Stimulated activated CD4-positive, alpha-beta T cell treated with anti-CD3 and anti-CD28 coated beads, TNF-alpha, amount 100 ng/mL, for 1 hour (primary cell): ENCODE measurements at places on chromosomes 1 and 21.
A peak's percentile ranks its signal among the peaks of the same experiment; 100 is the strongest.

DNA sequence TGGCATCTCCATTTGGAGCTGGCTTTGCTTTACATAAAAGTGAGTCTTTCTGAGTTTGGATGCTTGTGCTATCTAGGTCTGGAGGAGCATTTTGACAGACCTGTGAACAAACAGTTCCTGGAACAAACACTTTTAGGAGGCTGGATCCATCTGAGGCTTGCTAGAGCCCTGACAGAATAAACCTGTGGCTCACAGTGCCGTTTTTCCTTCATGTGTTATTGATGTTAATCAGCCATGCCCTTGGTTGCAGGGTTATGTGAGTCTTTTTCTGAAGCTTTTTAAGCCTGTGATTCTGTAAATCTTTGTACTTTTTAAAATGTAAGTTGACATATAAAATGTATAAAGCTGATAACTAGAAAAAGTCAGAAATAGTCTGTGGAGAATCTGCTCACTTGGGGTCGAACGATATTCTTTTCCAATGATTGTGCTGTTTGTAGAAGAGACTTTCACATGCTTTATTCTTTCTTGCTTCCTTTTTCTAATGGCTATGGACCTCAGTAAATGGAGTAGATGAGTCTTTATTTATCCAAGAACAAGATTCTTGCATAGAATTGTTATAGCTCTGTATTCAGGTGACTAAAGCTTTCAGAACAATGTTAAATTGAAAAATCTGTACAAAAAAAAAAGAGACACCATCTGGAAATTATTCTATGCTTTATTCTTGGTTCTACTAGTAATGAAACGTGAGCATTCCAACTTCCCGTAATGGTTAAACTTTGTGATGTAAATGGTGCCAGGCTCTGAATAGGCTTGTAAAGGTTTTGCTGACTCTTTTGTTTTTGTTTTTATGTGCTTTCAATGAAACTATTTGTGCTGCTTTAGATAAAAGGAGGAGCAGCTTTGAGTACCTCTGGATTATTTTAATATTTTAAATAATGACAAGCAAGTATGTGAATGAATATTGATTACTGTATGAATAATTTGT, 53.7 kb downstream of the CACHD1 start:
- DNase-seq = no peak

DNA sequence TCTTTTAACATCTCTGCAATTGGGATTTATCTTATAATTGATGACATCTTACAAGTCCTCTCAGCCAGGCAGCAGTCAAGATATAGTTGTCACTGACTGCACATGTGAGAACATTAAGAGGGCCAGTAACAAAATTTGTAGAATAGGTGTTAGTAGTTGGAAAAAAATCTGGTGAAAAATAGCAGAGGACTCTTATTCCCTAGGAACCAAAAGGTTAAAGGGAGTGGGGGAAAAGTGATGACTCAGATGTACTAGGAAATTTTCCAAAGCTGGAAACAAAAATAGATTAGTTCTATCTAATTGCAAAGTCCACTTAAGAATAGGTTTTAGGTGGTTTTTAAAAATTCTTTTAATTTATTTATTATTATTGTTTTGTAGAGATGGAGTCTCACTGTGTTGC, 3.6 kb downstream of the NUP210L start:
- no peak for DNase-seq

GRCh38 chr1:15592285-15592684, 7.4 kb upstream of the AGMAT start:
- no peak for DNase-seq

GRCh38 chr1:166980818-166981217, 5.5 kb upstream of the ILDR2 start:
- DNase-seq = no peak

GRCh38 chr21:25297117-25297516, 310.2 kb downstream of the MRPL39 start:
- DNase-seq = no peak

- no peak for DNase-seq
Observed at GRCh38 chr1:29208442-29208841, 22.3 kb downstream of the MECR start.

GRCh38 chr1:10424034-10424433, 6.2 kb upstream of the CENPS start:
- DNase-seq = no peak

- DNase-seq = no peak
Observed at GRCh38 chr1:227125929-227126545, 185.9 kb downstream of the COQ8A start.

DNA sequence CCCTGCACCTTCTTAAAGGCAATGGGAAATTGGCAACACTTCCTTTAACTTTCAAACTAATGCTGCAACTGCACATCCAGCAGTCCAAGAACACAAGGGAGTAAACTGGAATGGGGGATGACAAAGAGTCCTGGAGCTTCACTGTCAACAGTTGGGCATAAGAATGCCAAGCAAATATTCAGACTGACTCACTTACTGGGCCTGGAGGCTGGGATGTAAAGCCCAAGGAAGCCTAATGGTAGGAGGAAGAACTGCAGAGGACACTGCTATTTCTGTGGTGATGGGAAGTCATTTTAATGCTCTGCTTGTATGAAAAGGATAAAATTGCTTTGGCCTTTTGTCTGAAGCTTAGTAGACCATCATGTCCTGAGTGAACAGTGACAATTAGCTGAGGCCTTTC, 15.7 kb upstream of the DMRTA2 start:
- DNase-seq = no peak

GRCh38 chr1:19647643-19648042, 3.5 kb downstream of the NBL1 start:
- no peak for DNase-seq

DNA sequence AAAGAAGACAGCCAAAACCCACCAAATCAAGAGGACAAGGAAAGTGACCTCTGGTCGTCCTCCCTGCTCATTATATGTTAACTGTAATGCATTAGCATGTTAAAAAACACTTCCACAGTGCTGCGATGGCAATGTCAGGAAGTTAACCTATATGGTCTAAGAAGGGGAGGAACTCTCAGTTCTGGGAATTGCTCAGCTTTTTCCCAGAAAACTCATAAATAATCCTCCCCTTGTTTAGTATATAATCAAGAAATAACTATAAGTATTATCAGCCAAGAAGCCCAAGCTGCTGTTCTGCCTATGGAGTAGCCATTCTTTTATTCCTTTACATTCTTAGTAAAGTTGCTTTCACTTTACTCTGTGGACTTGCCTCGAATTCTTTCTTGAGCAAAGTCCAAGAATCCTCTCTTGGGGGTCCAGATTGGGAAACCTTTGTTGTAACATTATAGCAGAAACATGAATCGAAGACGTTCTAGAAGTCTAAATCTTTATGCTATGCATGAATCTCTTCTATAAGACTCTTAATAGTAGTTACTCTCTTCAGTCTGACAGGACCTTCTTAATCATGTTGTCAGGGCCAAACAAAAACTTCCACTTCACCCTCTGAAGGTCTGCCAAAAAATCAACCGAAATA, 110.0 kb upstream of the VANGL1 start:
- no peak for DNase-seq

GRCh38 chr1:82090104-82090503, 289.4 kb downstream of the ADGRL2 start:
- DNase-seq = no peak

DNA sequence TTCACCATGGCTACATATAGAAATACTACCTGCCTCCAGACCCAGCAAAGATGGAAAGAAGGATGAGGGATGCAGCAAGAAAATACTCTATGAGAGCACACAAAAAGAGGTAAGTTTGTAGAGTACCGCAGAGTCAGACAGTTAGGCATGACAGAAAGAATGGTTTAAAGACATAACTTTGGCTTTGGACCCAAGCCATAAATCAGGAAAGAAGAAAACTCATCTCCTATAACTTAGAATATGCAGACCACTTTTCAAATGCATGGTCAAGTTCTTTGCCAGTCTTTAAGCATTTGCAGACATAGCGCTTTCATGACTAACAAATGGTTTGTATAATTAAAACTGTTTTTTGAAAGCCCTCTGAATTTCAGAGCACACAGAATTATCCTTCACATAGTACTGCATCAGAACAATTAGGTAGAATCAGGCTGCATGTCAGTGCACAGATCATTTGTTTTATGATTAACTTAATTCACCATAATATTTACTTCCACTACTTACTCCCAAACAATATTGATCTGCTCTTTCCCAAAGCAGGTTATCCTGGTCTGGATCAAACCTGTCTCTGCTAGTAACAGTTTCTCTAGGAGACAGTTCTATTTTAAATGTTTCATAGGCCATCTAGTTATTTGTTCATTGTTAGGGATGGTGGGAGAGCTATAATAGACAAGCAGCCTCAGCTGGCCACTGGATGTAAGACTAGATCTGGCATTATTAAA, 280.7 kb upstream of the NR5A2 start:
- DNase-seq = no peak

DNA sequence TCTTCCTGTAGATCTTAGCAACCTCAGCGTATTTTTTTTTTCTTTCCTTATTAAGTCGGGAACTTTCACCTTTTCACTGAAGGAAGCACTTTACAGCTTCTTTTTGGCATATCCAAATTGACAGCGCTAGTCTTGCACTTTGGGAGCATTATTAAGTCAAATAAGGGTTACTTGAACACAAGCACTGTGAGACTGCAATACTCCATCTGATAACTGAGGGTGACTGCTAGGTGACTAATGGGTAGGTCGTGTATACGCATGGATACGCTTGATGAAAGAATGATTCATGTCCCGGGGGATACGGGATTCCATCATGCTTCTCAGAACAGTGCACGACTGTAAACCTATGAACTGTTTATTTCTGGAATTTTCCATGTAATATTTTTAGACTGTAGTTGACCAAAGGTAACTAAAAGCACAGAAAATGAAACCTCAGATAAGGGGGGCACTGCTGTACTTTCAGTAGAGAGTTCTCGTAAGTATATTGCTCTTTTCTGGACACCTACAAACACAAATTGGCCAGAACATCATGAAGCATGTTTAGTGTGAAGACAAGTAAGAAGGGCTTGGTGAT, 364.7 kb downstream of the SMYD3 start:
- no peak for DNase-seq

GRCh38 chr1:67685558-67686266, 711 bp downstream of the GADD45A start:
- DNase-seq = peak; percentile 22

GRCh38 chr1:237789619-237790018, 101.1 kb downstream of the ZP4 start:
- no peak for DNase-seq

GRCh38 chr1:25433389-25434186, 2.9 kb downstream of the MACO1 start:
- DNase-seq = no peak

DNA sequence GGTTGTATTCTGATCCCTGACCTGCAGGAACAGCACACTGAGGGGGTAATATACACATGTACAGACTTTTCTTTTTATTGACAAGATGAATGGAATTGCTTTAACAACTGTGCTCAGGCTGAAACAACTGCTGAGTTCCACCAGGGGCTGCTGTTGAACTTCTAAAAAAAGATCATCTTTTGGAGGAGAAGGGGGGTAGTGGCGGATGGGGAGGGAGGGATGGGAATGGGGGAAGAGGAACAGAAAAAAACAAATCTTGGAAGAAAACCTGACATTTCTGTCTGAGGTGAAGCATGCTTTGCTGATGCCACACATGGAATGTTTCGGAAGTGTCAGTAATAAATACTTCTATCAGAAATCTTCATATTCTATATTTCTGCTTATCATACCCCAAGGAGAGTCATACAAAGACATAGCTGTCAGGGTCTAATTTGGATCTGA, 75.0 kb downstream of the RWDD3 start:
- DNase-seq = no peak

DNA sequence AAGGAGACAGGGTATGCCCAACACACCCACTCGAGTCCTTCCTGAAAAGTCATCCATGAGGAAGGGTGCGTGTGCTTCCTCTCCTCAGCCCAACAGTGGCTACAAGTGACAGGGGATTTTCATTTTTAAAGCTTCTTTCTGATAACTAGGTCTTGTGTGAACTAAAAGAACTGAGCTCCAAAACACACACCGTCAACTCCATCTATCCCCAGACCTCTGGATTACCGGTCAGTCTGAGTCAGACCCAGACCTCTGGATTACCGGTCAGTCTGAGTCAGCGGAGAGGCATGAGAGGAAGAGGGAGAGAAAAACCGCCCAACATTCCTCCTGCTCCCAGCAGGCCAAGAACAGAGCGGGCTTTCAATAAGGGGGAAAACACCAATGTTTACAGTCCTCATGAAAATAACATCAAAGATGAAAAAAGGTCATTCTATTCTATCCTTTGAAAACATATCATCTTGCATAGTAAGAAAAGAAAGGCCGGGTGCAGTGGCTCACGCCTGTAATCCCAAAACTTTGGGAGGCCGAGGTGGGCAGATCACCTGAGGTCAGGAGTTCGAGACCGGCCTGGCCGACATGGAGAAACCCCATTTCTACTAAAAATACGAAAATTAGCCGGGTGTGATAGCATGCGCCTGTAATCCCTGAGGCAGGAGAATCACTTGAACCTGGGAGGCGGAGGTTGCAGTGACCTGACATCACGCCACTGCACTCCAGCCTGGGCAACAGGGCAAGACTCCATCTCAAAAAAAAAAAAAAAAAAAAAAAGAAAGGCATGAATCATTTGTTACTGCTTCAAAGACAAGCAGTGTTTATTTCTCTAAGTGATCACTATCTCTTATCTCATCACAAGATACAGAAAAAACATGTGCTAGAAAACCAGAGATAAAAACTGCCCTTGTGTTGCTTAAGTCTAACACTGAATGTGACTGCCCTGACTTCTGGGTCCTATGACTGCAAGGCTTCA, 3.4 kb downstream of the PTTG1IP start:
- no peak for DNase-seq

DNA sequence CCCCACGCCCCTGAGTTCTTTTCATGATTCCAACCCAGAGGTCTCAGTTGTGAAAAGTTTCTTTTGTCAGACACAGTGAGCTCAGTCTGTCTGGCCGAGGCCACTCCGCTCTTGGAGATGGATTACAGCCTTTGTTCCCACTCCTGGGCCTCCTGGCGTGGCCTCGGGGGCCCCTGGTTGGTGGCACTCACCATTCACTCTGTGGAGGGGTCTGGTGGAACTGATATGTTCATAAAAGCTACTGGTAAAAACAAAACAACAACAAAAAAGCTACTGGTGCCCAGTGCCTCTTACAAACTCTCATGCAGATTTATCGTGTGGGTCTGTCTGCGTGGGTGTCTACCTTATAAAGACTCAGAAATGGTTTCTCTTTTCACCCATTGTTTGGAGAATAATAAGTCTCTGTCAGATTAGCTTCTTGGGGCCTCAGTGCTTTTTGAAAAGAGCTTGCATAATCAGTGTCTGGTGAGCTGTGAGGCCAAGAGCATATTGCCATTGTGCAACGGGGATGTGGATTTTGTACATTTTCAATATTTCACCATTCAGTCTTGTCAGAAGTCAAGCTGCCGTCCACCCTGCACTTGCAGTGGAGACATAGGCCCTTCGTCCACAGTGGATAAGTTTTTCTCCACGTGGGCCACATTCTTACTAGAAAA, 86.7 kb downstream of the GALNT2 start:
- DNase-seq = no peak

GRCh38 chr21:34649400-34649799, 19.4 kb upstream of the CLIC6 start:
- DNase-seq = no peak
